ENCODE measurements at places on chromosomes 4 and X.

- DNase-seq: no peak
Measured at GRCh38 chr4:179585761-179586160, 2143.5 kb upstream of the AGA start.

DNA sequence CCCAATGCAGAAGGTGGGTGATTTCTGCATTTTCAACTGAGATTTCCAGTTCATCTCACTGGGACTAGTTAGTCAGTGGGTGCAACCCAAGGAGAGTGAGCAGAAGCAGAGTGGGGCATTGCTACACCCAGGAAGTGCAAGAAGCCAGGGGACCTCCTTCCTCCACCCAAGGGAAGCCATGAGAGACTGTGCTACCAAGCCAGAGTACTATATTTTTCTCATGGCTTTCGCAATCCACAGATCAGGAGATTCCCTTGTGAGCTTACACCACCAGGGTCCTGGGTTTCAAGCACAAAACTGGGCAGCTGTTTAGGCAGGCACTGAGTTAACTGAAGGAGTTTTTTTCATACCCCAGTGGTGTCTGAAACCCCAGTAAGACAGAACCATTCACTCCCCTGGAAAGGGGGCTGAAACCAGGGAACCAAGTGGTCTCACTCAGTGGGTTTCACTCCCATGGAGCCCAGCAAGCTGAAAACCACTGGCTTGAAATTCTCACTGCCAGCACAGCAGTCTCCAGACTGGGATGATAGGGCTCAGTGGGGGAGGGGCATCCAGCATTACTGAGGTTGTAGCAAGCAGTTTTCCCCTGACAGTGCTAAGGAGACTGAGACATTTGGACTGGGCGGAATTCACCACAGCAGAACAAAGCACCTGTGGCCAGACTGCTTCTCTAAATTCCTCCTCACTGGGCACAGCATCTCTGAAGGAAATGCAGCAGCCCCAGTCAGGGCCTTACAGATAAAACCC lies 903.4 kb downstream of the TECRL start:
- no peak for DNase-seq

- DNase-seq: no peak
Measured at GRCh38 chrX:69289793-69290123, 124.5 kb upstream of the PJA1 start.

DNA sequence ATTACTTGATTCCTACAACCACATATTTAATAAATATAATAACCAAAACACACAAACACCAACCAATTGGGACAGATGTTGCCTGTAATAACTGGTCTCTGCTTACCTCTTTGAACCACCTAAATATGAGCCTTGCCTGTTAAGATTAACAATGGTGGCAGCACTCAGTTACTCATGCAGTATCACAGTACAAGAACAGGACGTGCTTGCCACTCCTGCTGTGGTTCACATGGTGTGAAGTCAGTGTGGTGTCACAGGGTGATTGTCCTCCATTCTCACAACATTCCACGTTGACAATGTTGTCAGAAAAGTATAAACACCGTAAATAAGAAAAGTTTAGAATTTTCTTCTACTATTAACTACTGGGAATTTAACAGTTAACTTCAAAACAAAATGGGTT lies 365.0 kb downstream of the PPP3CA start:
- no peak for DNase-seq

DNA sequence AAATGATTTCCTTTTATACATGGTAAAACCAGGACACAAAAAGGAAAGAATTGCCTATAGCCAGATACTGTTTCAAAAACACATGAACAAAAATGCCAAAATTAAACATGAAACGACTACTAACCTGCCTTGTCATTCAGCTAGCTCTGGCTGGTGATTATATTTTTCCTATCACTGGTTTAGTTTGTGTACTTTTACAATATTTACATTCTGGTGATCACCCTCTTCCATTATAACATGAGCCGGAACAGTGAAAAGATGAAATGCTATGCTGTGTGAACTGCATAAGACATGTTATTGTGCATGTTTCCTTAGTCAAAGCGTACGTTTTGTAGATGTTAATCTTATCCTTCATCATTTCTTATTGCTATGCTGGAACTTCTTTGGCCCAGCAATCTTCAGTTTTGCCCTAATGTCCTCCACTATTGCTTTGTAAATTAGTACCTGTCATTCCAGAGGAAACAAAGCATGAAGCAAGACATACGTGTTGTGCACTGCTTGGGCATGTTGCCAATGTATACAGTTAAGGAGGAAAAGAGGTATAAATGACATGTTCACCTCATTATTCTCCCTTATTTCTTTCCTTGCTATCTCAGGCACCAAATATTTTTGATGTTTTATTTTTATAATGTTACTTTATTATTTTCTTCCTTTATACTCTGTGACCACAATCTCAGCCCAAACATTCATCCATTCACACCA lies 386.3 kb downstream of the ARHGAP24 start:
- DNase-seq: no peak

DNA sequence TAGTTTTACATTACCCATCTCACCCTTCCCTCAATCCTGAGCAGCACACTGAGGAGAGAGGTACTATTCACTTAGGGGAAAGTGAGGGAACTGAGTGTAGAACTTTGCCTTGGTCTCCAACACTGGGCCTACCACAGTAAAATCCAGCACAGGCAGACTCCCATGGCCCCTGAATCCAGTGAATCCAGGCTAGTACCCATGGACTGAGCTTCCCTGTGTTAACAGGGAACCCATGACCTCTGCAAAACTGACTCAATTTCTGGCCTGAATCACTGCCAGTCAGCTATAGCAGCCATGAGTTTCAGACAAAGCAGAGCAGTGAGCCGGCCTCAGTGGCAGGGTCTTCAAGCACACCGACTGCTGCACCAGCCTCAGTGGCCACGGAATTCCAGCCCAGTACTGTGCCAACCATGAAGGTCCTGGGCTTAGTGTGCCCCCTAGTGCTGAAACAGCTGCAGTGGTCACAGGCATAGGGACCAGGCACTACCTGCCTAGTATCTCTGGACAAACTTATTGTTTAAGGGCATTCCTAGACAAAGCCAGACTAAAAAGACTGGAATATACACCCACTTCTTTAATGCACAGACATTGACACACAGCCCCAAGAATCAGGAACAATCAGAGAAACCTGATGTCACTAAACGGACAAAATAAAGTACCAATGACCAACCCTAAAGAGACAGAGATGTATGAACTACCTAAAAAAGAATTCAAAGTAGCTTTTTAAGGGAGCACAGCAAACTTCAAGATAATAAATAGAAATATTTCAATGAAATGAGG lies 127.4 kb upstream of the RPL34 start:
- no peak for DNase-seq

DNA sequence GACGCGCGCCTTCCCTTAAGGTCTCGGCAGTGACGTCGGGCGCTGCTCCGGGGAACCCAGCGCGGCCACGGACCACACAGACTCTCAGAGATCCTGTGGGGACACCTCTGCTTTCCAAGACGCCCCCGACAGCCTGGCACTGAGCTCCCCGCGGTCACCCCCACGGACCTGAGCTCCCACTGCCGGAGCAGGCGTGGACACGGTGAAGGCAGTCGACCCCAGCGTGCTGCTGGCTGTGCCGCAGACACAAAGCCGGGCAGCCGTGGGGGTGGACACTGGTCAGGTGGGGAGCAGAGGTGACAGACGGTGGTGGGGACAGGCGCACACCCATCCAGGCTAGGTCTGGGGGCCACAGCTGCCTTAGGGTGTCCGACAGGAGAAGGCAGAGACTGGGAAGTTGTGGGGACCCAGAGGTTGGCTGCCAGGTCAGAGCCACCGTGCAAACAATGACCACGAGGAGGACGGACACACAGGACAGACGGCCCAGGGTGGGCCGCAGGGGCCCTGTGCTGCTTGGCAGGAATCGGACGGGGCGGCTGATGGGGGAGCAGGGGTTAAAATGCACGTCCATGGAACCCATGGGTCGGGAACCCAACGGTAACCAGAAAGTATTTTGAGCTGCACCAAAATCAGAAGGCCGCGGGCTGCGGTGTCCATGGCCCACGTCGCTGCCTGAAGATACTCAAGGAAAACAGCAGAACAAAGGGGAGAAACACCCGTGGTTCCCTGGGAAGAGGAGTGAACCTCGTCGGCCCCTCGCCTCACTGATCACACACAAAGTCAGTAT lies 16.6 kb upstream of the GTPBP6 start:
- DNase-seq: no peak

DNA sequence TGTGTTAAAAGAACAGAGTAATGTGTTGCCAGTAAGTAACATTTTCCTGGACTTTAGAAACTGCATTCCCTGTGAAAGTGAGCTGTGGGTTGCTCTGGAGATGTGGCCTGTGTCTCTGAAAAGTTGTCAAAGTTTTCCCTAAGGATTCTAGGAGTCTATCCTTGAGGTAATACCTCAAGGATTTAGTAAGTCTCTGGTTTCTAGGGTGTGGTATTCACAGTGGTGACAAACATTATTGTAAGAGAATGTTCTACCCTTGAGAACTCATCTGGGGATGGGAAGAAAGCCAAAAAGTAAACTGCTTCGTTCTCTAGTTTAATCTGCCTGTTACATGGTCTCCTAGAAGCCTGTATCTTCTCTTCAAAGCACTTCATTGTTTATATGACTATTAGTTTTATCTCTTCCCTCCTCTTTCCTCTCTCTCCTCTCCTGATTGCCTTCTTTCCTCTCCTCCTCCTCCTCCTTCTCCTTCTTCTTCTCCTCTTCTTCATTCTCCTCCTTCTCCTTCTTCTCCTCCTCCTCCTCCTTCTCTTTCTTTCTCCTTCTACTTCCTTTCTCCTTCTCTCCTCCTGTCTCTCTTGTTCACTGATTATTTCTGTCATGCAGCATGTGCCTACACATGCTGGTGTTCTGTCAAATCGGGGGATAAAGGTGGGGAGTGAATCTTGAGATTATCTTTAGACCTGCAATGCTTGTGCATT lies 321.3 kb downstream of the PTTG2 start:
- no peak for DNase-seq

DNA sequence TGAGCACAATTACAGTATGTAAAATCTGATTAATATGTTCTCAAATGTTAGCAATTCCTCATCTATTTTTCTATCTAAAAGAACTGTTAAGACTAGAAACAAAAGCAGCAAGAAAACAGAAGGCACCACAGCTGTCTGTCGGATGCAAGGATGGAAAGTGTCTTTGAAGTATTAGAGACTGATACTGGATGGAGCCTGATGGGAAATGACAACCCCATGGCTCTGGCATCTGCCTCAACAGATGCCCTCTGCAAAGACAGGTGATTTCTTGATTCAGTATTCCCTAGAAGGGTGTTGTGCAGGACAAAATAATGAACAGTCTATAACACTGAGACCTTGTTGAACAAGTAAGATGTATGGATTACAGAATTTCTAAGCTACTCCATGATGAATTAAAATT lies 19.7 kb downstream of the LRCH2 start:
- no peak for DNase-seq

GRCh38 chrX:133645977-133646718 lies 230.9 kb upstream of the GPC4 start:
- DNase-seq: no peak

GRCh38 chr4:161949946-161950725 lies 213.7 kb downstream of the FSTL5 start:
- no peak for DNase-seq

DNA sequence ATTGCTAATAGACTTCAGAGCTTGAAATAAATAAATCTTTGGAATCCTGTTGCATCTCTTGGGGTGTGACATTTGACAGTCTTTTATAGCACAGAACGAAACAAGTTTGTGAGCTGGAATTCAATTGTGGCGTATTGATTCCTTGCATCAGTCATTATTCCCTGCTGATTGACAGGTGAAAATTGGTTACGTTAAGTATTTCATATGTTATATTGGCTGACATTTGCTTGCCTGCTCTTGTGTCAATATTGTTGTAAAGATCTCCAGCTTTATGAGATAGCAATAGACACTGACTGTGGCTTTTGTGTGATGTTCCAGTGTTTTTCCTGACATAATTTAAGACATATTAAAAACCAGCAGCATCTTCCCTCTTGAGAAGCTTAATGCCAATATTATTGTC lies 644.4 kb upstream of the FAM241A start:
- no peak for DNase-seq

GRCh38 chrX:109484886-109485285 lies 3.0 kb upstream of the GUCY2F start:
- DNase-seq: no peak

- DNase-seq: no peak
Measured at GRCh38 chr4:60314416-60314815, 885.7 kb upstream of the ADGRL3 start.
